ENCODE measurements at places on chromosomes 3 and 15.

DNA sequence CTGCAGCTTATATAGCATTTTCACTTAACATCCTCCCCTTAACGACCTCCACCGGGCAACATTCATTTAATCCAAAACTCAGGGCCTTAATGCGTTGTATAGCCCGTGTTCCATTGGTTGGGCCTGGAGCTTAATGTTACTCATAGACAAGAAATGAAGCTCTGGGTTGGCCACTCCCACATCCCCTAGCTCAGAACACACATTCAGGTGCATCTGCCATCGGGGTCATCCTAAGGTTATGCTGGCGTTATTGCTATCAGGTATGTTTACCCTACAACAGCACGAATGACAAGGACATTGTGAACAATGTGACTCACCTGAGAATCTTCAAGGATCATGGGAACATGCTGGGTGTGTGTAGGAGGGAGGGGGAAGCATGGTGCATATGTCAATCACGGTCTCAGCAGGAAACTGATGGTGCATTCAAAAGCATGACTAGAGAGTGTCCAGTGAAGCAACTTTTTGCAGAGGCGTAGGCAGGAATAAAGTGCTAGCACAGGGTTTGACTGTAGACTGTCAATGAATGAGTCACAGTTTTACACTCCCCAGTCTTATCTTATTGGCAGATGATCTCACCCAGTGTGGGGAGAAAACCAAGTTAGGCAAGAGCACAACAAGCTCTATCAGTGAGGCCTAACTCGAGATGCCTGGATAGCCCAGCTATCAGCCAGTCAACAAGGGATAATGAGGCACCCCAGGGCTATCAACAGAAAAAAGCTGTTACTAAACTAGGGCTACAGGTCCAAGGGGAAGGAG is 402.1 kb upstream of the MCTP2 start:
- no peak for DNase-seq

GRCh38 chr3:100590114-100590839 is 19.1 kb upstream of the ADGRG7 start:
- DNase-seq: peak; percentile 78

DNA sequence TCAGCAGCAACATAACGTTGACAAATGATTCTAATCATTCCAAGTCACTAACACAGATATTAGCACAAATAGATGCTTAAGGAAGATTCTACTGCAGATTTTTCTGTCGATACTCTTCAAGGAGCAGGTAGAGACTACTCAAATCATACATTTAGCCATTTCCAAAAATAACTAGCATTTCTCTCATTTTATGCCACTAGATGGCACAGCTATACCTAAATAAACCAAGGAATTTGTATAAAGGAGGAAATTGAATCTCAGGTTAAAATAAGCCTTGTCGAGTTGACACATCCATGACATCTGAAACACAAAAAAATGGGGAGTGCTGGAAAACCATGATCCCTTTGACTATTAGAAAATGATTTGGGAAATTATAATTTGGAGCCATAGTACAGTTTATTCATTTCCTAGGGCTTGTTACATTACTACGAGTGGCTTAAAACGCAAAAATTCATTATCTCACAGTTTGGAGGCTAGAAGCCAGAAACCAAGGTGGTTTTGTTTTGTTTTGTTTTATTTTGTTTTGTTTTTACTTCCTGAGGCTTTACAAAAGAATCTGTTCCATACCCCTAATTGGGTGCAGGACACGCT is 59.5 kb upstream of the STRIT1 start:
- no peak for DNase-seq

- DNase-seq: no peak
These were observed 73.2 kb downstream of the TBC1D2B start for GRCh38 chr15:78004222-78004727.

GRCh38 chr3:153448151-153448829 is 286.3 kb downstream of the RAP2B start:
- no peak for DNase-seq

DNA sequence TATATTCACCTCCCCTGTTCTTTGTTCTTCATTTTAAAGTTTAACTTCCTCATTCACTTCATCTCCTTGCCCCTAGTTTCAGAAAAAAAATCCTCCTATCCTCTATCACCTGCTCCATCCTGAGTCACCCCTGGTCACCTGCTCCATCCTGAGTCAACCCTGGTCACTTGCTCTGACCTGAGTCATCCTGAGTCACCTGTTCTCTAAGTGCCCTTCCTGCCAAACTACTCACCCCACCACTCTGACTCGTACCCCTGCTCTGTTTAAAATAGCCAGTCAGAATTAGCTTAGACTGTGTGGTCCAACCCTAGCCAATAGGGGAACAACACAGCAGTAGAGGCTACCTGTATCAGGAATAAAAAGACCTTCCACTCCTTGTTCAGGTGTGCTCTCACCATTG is 716.9 kb downstream of the ZBBX start:
- no peak for DNase-seq

- no peak for DNase-seq
These were observed 21.4 kb upstream of the CSPG4 start for GRCh38 chr15:75733761-75734651.

DNA sequence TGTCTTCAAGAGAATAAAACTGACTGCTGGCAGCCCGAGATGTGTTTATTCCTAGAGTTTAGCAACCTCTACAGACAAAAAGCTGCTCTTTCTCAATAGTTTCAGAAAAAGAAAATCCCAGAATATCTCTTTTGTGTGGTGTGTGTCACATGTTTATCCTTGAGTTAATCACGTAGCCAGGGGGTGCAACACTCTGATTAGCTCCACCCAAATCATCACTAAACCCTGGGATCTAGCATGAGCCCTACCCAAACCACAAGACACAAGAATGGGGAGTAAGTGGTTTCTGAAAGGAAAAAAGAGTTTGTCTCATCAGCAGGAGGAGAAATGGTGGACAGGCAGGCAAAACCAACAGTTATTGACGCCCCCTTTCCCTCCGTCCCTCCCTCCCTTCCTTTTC is 78.5 kb upstream of the AGBL1 start:
- DNase-seq: no peak

DNA sequence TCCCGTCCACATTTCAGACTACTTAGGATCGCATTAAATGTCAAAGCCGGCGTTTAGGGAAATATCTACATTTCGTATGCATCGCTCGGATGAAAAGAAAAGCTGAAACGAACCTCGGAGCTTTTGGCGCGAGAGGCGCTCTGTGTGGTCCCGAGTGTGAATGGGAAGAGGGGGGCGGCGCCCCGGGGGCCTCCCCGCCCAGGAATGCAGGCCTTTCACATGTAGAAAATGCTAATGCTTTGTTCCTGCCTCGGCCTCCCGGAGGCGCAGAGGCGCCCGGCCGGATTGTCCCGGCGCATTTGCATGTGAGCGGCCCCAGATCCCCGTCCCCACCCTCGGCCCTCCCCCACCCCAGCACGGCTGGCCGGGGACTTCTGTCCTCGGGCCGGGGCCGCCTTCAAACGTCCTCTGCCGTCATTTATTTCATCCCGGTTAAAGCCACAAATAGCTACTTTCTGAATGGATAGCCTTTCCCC is 37.0 kb upstream of the TRIM71 start:
- peak; percentile 56 for DNase-seq

DNA sequence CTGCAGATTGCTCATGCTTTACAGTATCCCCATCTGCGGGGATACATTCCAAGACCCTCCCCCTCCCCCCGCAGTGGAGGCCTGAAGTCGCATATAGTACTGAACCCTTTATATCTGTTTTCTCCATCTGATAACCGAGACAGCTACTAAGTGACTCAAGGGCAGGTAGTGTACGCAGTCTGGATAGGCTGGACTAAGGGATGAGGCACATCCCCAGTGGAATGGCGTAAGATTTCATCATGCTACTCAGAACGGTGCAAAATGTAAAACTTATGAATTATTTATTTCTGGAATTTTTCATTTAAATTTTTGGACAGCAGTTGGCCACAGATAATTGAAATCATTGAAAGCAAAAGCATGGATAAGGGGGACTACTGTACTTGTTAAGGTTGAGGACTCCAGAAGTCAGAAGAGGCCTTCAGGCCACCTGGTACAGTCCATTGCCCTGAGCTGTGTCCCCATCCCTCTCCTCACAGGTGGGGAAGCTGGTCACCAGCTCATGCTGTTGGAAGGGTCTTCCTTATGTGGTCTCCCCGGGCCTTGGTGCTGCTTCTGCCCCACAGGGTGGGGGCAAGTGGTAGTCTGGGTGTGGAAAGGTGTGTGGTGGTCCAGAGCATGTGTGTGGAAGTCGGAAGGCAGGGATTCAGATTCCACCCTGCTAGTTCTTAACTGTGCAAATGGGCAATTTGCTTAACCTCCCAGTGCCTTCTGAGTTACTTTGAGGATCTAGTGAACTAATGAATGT is 72.0 kb downstream of the HCN4 start:
- DNase-seq: no peak

DNA sequence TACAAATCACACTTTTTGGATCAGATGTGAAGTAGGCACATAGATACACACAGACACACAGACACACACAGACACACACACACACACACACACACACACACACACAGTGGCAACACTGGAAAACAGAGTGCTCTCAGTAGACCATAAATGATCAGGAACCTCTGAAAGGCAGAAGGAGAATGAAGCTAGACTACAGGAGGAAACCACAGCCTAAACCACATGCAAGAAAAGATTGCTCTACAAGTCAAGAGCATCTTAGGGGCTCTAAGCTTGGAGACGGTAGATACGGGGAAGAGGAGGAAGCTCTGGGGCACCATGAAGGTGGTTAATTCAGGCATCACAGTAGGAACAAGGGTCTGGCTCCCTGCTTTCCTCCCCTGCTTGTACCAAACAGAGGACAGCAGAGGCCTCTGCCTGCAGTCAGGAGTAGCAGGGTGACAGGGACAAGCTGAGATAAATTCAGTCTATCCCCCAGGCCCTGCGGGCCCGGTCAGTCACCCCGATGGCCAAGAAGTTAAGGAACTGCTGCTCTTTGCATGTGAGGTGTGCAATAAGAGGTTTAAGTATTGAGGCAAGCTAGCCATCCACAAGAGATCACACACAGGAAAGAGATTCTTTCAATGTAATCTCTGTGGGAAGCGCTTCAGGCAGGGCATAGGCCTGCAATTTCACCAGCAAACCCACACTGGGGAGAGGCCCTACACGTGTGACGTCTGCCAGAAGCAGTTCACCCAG is 23.5 kb upstream of the ARPIN start:
- no peak for DNase-seq

- no peak for DNase-seq
These were observed 20.2 kb upstream of the TNFSF10 start for GRCh38 chr3:172543419-172543818.

- no peak for DNase-seq
These were observed 380.7 kb upstream of the GOLIM4 start for GRCh38 chr3:168476360-168476980.

GRCh38 chr3:42085641-42086376 is 5.3 kb upstream of the TRAK1 start:
- no peak for DNase-seq

DNA sequence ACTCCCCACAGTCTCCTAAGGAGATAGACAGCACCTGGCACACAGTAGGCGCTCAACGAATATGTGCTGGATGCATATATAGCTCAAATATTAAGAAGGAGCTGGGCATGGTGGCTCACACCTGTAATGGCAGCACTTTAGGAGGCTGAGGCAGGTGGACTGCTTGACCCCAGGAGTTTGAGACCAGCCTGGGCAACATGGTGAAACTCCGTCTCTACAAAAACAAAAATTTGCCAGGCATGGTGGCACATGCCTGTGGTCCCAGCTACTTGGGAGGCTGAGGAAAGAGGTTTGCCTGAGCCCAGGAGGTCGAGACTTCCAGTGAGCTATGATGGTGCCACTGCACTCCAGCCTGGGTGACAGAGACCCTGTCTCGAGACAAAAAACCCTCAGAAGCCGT is 37.4 kb downstream of the UMPS start:
- DNase-seq: no peak

GRCh38 chr3:24923570-24923969 is 428.9 kb upstream of the THRB start:
- DNase-seq: no peak

DNA sequence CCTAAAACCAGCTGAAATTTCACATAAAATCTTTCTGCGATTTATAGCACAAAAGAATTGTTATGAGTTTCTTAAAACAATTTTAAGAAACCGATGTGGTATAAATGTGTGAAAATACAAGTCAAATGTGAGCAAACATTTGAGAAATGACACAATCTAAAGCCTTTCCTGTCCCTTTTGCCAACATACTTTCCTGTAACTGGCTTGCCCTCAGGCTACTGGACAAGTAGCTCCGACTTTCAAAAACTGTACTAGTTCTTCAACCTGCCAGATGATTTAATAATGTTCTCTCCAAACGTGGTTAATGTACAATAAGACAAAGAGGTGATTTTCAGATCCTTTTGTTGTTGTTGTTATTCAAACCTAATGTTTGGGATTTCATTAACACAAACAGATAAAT is 105.9 kb upstream of the ARHGEF26 start:
- DNase-seq: no peak

DNA sequence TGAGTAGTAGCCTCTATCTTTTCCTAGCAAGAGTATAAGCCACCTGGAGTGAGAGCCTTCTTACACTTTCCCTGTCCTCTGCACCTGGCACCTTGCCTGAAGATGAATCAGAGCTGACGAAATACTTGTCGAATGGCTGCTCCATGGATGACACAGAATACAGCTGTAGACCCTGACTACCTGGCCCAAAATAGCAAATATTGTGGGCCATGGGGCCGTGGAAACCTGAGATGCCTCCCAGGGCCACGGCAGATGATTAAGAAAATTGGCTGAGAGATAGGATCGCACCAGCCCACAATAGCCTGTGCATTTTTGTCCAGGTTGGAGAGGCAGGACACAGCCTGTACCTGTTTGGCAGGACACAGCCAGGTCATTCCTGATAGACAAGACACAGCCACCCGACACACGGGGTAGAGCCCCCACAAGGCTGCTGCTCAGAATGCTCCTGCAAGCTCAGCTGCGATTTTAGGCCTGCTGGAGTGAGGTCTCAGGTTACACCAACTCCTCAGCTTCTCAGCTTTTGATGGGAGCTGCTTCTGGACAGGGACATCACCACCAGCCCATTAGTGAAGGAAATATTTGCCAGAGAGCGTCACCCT is 22.9 kb upstream of the TPM1 start:
- peak; percentile 47 for DNase-seq

DNA sequence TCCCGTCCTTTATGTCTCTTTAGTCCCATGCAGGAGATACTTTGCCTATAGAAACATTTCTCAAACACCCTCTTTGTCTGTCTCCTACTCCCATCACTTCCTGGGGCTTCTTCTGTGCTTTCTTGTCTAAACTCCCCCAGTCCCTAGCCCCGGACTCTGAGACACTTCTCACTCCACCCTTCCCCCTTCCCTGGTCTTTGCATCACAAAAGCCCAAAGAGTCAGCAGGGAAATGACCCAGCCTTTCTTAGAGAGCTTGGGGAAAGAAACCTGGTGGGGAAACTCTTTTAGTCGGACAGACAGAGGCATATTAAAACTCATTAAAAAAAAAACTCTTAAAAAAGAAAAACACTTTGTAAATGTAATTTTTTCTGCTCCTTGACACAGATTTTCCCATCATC is 211.2 kb downstream of the TJP1 start:
- DNase-seq: no peak

DNA sequence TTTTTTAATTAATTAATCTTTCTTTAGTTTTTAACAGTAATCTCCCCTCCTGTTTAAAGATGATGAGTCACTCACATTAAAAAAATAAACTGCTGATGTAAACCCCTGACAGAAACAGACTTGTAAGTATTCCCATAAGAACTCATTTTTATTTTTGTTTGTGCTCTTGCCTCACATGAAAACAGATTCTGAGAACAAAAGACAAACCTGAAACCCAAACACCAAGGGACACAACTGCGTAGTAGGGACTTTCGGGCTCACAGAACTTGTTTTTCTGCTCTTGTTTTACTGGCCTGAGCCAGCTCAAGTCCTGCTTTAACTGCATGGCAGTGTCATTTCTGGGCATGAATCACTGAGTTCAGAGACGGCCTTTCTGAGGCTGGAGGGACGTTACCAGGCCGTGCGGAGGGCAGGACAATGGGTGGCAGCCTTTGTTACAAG is 600.8 kb downstream of the FOXP1 start:
- DNase-seq: peak; percentile 52

All from femur (tissue), 1 donor.